GM06990 (cell line): ENCODE measurements at places on chromosomes 1 and 21.

DNA sequence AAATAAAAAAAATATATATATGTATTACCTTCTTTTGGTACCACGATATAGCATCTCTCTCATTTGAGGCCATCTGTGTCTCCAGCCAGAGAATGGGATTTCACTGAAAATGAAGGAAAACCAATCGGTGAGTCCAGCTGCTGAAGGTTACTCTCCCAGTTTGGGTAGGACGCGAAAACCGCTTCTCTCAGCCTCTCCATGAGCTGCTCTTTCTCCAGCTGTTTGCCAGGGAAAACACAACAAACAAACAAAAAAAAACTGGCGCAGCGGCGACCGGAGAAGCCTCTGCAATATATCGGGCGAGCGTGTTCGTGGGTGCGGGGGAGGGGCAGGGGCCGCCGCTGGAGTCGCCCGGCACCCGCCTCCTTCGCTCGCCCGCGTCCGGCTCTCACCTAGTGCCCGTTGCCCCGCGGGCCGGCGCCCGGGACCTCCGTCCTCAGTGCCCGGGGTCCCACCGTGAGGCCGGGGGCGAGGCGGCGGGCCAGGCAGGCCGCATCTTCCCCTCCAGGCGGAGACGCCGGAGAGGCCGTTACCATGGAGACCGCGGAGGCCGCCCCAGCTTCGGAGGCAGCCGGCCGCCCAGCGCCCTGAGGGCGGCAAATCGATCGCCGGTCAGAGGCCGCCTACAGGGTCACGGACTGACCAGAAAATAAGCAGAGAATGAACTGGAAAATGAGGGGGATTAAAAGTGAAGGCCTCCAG, 504 bp downstream of the PHTF1 start:
- peak; percentile 82 for DNase-seq

- DNase-seq: no peak
Observed at GRCh38 chr1:51661081-51661518, 44.2 kb downstream of the OSBPL9 start.

DNA sequence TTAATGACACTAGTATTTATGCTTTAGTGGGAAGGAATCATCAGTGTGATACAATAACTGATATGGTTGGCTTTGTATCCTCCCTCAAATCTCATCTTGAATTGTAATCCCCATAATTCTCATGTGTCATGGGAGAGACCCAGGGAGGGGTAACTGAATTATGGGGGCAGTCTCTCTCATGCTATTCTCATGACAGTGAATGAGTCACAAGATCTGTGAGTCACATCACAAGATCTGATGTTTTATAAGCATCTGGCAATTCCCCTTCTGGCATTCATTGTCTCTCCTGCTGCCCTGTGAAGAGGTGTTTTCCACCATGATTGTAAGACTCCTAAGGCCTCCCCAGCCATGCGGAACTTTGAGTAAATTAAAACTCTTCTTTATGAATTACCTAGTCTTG, 1760.3 kb downstream of the NCAM2 start:
- DNase-seq: no peak

DNA sequence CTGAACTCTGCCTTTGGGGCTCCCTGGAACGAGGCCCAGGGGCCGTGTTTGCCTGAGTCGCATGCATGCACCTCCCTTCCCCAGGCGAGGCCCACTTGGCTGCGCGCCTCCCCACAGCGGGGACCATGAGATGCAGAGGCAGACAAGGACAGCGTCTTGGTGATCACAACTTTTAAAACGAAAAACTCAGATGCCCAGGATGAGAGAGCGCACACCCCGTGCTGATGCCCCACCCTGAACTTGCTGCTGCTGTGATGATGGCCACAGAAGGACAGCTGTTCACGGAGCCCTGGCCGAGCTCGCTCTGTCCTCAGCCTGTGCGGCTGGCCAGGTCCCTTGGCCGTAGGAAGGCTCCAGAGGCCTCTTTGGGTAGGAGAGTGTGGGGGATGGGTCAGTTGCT, 11.4 kb upstream of the PRMT2 start:
- no peak for DNase-seq

DNA sequence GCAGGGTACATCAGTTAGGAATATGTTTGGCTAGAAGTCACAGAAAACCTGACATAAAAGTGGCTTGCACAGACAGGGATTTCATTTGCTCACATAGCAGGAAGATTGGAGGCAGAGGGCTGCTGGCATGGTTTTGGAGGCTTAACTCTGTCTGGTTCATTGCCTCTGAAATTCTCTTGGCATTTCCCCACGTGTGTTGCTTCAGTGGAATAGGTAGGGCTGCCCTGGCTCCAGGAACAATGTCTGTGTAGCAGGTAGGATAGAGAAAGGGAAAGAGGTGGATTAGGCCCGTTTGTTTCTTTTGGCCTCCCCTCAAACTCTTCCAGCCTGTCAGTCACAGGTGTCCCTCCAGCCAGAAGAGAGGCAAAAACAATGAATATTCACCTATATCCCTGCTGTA, 20.5 kb upstream of the SIPA1L2 start:
- DNase-seq: no peak
